ENCODE measurements at places on chromosomes 7 and 10. TPM values are rescaled to one million over a fixed set of nuclear protein-coding genes. Genes with fewer than 3 reads are reported as not detected.

DNA sequence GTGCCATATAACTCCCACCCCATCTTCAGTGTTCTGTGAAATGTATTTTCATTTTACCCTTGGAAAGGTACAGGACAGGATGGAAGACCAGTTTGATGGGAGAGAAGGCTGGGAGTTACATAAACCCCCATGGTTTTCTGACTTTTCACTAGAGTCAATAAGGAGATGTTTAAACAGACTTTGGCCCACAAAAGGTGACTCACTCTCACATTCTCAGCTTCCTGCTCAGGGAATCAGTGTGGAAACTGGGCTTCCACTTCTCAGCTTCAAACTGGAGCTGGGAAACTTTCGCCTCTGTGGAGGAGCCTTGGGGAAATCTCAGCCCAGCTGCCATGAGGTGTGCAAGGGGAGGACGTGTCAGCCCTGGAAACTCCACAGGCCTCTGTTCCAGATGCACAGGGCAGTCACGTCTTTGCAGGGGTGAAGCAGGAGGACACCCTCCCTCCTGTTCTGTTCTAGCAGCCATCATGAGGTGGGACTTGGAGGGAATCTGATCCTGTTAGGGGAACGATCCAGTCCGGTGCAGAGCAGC lies 560.5 kb upstream of the GALNT17 start:
- no peak overlapping the region for H3K27ac ChIP-seq
- no peak overlapping the region for H3K4me3 ChIP-seq
- no peak for DNase-seq

GRCh38 chr10:29434111-29434510 lies 145.2 kb downstream of the LYZL1 start:
- no peak for DNase-seq
- no peaks in the 10 kb centered on the region for H3K27me3 ChIP-seq
- H3K4me3 ChIP-seq = no peak overlapping the region
- no peak overlapping the region for H3K27ac ChIP-seq
- H3K36me3 ChIP-seq = no peaks in the 10 kb centered on the region

Gene TBXAS1
- 31.3 TPM for total RNA-seq

Gene GFRA1
- total RNA-seq = 73.0 TPM

Measured in esophagus muscularis mucosa (tissue), 4 donors.